Stimulated activated CD4-positive, alpha-beta T cell treated with anti-CD3 and anti-CD28 coated beads, Interleukin-1b, Interleukin-23, amount 100 ng/mL, for 1 hour (primary cell): ENCODE measurements at places on chromosomes 1 and 21.

- no peak for DNase-seq
Observed at GRCh38 chr1:212655668-212656440, 43.8 kb downstream of the BATF3 start.

- no peak for DNase-seq
Observed at GRCh38 chr1:92273039-92273438, 25.7 kb downstream of the GLMN start.

DNA sequence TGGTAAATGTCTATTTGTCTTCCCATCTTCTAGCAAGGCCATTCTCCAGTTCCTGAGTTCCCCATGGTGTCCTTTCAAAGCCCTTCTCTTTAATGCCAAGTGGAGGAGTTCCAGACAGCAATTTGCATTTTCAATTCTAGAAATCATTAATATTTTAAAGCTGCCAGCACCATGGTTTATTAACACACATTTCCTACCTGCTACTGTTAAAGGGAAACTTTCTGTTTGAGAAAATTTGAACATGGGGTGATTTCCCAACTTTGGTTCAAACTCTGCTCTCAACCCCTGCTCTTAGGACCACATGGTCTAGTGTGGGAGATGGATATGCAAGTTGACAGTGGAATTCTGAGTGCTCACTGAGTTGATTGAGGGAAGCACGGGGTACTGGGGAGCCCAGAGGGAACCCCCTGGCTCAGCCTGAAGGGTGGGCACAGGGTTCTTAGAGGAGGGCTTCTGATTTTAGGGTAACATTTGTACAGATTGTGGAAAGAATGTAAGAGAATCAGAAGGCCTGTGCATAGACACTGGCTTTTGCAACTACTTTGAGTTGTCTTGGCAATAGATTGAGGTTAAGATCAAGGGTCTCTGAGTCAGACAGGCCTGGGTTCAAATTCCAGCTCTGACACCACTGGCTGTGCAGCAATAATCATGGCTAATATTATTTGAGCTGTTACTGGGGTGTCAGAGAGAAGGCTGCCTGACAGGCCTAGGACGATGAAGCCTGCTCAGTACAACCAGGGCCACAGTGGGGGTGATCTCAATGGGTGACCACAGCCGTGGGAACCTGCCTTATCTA lies 97.8 kb downstream of the BEND5 start:
- no peak for DNase-seq

- no peak for DNase-seq
Observed at GRCh38 chr1:61616830-61617229, 108.1 kb downstream of the TM2D1 start.

GRCh38 chr21:38838598-38839327 lies 33.0 kb downstream of the ETS2 start:
- no peak for DNase-seq

GRCh38 chr1:17251246-17251645 lies 2.3 kb downstream of the PADI3 start:
- no peak for DNase-seq

GRCh38 chr1:200206340-200206739 lies 178.8 kb downstream of the NR5A2 start:
- no peak for DNase-seq

GRCh38 chr1:175757381-175758015 lies 14.1 kb upstream of the TNR start:
- DNase-seq: no peak

DNA sequence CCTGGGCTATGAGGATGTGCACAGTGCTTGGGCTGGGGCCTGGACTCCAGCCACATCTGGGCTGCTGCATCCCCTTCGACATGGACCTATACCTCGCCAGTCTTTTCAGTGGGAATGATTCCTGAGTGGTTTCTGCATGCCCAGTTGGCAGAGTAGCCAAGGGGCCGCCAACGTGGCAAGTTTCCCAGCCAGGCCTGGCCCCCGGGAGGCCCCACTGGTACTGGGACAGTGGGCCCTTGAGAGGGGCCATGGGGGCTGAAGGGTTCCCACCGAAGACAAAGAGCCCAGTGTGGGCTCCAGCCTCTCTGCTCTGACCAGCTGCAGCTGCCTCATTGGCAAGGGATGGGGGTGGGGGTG lies 15.4 kb downstream of the RAP1GAP start:
- DNase-seq: no peak
